Stimulated activated CD4-positive, alpha-beta T cell treated with anti-CD3 and anti-CD28 coated beads, Interleukin-15, amount 100 ng/mL, for 24 hours (primary cell): ENCODE measurements at places on chromosomes 5 and 9.

- DNase-seq, result no peak
Measured at GRCh38 chr5:61256474-61256873, 75.6 kb upstream of the ZSWIM6 start.

GRCh38 chr9:90188656-90189055 is 454.0 kb downstream of the DIRAS2 start:
- DNase-seq, result no peak

DNA sequence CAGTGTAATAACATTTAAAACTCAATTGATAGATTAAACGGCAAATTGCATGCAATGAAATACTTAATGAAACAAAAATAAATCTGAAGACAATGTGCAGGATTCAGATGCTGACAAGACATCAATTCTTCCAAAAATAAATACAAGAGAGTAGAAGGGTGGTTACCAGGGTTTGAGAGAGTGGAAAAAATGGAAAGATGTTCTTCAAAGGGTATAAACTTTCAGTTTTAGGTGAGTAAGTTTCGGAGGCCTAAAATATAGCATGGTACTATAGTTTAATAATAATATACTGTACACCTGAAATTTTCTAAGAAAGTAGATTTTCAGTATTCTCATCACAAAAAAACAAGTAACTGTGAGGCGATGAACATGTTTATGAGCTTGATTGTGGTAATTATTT is 48.2 kb upstream of the RASEF start:
- no peak for DNase-seq

DNA sequence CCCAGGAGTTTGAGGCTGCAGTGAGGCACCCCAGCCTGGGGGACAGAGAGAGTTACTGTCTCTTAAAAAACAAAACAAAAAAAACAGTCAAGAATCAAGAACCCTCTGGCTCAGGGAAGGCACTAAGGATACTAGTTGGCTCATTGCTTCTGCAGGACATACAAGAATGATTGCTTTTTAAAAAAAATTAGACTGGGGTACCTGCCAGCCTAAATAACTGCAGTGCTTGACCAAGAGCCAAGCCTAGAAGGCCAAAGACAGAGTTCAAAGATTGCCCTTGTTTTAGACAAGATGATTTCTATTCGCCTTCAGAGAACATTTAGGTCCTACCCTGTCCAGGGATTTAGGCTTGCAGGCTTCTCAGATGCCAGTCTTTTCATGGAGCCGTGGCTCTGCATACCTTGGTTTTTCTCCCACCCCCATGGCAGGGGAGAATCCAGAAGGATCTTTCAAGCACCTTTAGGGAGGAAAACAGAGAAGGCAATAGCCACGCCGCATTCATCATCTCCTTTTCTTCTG is 93.7 kb upstream of the IL6ST start:
- no peak for DNase-seq

- DNase-seq, result no peak
Measured at GRCh38 chr9:1462626-1463308, 412.6 kb downstream of the DMRT2 start.

GRCh38 chr5:73682176-73682575 is 56.2 kb downstream of the ARHGEF28 start:
- no peak for DNase-seq

- DNase-seq, result no peak
Measured at GRCh38 chr9:114185570-114186490, 30.5 kb downstream of the COL27A1 start.

DNA sequence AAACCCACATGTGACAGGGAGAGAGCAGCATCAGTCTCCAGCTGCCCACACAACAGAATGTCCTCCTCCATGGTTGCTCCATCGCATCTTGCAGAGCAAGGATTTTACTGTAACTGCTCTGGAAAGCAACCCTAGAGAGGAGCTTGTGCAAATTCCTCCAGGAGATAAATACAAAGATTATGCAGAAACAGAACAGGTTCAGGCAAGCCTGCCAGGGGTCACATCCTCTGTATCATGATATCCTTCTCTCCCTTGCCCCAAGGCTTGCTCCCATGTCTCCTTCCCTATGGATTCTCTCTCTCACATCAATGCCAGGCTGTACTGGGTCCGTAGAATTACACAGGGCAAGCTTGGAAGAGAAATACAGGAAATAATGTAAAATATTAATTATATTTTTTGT is 226.0 kb downstream of the MPDZ start:
- no peak for DNase-seq

- peak; percentile 51 for DNase-seq
Measured at GRCh38 chr5:6714226-6715041, 1.2 kb downstream of the TENT4A start.

- DNase-seq, result no peak
Measured at GRCh38 chr9:106921341-106921899, 58.5 kb downstream of the ZNF462 start.

GRCh38 chr9:79568337-79569101 is 3.2 kb upstream of the TLE4 start:
- no peak for DNase-seq

DNA sequence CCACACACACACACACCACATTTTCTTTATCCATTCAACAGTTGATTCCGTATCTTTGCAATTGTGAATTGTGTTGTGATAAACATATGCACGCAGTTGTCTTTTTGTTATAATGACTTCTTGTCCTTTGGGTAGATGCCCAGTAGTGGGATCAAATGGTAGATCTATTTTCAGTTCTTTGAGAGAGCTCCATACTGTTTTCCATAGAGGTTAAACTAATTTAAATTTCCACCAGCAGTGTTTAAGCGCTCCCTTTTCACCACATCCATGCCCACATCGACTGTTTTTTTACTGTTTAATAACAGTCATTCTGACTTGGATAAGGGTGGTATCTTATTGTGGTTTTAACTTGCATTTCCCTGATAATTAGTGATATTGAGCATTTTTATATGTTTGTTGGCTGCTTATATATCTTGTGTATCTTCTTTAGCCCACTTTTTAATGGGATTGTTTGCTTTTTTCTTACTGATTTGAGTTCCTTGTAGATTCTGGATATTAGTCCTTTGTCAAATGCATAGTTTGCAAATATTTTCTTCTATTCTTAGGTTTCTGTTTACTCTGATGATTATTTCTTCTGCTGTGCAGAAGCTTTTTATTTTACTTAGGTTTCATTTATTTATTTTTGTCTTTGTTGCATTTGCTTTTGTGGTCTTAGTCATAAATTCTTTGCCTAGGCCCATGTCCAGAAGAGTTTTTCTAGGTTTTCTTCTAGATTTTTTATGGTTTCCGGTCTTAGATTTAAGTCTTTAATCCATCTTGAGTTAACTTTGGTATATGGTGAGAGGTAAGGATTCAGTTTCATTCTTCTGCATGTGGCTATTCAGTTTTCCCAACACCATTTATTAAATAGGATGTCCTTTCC is 82.4 kb downstream of the SH3RF2 start:
- no peak for DNase-seq

GRCh38 chr5:62011089-62011664 is 294.8 kb upstream of the KIF2A start:
- no peak for DNase-seq

- DNase-seq, result no peak
Measured at GRCh38 chr5:143400541-143401226, 2.8 kb downstream of the NR3C1 start.

- no peak for DNase-seq
Measured at GRCh38 chr5:131812371-131813160, 15.7 kb upstream of the FNIP1 start.

GRCh38 chr9:14103115-14103514 is 210.8 kb downstream of the NFIB start:
- no peak for DNase-seq

GRCh38 chr5:136018814-136019783 is 9.7 kb upstream of the TGFBI start:
- no peak for DNase-seq
